Natural killer cell treated with Interleukin-12 subunit alpha and Interleukin-12 subunit beta and Interleukin-15 and Interleukin-18, amount 100 ng/mL, for 72 hours (primary cell): ENCODE measurements at places on chromosomes 5 and 9. TPM values are rescaled to one million over a fixed set of nuclear protein-coding genes. Genes with fewer than 3 reads are reported as not detected.

- DNase-seq = no peak
Observed at GRCh38 chr5:132354381-132355139, 14.9 kb upstream of the SLC22A5 start.

GRCh38 chr5:173457482-173457881 is 129.3 kb upstream of the STC2 start:
- DNase-seq = no peak

DNA sequence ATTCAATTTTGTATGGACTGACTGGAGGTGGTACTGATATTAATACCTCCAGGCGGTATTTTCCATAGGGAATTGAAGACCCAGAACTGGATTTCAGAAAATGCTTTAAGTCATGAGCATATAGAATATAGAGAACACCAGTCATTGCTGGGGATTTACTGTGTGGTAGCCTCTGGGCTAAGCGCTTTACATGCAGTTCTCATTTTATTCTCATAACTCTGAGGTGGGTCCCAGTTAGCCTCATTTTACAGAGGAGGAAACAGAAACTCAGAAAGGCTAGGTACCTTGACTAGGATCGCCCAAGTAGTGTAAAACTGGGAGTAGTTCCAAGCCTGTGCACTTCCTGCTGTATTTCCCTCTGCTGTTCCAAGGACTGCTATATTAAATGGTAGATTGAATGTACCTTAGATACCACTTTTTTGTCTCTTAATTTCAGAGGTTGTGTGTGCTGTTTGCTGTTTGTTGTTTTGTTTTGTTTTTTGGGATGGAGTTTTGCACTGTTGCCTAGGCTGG is 13.8 kb downstream of the SLC44A1 start:
- no peak for DNase-seq

GRCh38 chr5:81180780-81181460 is 52.2 kb upstream of the CKMT2 start:
- no peak for DNase-seq

GRCh38 chr9:120353506-120353905 is 226.5 kb downstream of the CDK5RAP2 start:
- no peak for DNase-seq

Gene CCDC69
- 59.6 TPM for total RNA-seq
